ENCODE measurements at places on chromosomes 4 and X.

GRCh38 chrX:68432648-68433047 is 647 bp downstream of the OPHN1 start:
- no peak for DNase-seq

- DNase-seq = no peak
These were observed 44.6 kb downstream of the FGFBP1 start for GRCh38 chr4:15893962-15894361.

DNA sequence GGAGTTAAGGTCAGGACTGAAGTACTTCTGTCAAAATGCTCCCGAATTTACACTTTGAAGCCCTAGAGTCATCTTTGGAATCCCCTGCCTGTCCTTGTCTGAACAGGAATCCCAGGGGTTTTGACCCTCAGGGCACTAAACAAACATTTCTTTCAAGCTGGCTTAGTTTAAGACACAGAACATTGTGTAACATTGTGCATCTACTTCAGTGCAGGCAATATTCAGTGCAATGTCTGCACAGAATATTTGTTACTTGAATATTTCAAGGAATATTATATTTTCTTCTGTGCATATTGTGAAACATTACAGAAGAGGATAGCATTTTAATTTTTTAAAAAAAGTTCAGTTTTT is 763.4 kb downstream of the PCDH18 start:
- no peak for DNase-seq

DNA sequence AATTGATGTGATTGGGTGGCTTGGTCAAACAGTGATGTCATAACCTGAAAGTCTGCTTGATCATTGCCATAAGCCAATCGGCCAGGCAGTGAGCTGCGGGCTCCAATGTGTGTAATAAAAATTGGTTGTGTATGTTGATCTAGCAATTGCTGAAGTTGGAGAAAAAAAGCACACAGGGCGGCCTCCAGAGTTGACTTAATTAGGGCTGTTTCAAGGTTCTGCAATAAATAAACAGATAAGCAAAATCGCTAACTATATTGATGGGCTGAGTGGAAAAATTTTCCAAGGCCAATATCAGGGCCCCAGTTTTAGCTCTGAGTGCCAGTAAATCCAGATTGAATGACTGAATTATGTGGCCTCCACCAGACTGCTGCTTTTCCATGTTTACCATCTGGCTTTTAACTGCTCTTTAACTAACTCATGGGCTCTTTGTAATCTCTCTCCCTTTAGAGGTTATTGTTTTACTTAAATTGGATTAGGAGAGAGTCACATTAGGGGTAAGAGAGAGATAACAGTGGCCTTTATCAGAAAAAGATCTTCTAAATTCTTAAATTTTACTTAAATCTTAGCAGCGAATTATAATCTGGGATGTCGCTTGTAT is 160.6 kb upstream of the WDFY3 start:
- DNase-seq = no peak

- DNase-seq = no peak
These were observed 198.5 kb upstream of the KLF8 start for GRCh38 chrX:56033495-56034180.

DNA sequence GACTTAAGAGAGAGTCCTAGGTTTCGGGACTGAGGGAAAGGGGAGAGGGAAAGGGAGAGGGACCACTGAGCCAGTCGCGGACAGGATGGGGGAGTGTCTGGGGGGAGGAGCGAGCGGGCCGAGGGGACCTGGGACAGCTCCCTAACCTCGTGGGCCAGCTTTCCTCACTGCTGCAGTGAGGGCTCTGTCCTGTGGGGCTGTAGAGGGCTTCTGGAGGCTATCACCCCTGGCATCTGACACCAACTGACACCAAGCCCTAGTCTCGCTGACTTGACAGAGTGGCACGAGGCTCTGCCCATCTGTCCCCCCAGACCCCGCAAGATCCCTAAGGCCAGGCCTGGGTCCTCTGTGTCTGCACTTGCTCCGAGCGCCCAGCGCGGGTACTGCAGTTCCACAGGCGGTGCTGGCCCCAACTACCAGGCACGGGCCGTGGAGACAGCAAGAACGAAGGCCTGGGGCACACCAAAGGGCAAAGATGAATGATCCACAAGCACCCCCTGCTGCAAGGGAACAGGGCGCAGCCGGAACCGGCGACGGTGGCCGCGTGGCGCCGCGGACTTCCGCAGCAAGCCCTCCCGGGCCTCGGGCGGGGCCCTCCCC is 465 bp downstream of the HAUS7 start:
- DNase-seq = peak; percentile 0

- DNase-seq = peak; percentile 13
These were observed 82.9 kb downstream of the LAS1L start for GRCh38 chrX:65451663-65452062.

DNA sequence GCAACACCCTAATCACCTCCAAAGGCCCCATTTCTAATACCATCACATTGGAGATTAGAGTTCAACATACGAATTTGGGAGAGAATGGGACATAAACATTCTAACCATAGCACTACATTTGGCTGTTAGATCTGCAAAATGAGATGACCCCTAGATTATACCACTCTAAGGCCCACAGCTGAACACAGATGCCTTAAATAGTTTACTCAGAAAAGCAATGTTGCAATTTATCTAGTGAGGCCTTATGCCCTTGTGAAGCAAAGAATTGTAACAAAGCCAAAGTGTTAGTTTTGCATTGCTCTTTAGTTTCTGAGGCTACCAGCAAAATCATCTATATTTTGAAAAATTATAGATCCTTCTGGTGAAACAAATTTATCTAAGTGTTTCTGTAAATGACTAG is 31.6 kb upstream of the ARHGEF6 start:
- DNase-seq = no peak

DNA sequence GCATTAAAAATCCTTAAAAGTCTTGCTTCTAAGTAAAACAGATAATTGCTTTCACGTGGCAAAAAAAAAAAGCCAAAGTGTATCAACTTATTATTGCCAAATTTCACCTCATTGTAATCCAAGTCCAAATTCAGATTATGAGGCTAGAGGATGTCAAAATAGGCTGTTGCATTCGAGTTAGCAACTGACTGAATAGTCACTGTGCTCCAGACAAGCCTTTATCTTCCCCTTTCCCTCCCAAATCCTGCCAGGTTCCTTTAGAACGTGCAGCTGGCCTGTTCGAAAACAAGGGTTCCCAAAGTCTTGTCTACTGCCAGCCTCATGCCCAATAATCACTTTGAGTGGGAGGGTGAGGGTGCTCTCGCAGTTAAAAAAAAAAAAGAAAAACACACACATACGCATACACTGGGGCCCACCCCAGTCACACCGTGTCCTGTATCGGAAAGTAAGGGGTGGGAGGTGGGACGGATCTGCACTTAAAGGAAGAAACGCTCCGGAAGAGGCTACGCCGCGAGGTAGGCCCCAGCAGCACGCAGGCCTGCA is 603 bp downstream of the MAD2L1 start:
- peak; percentile 46 for DNase-seq

DNA sequence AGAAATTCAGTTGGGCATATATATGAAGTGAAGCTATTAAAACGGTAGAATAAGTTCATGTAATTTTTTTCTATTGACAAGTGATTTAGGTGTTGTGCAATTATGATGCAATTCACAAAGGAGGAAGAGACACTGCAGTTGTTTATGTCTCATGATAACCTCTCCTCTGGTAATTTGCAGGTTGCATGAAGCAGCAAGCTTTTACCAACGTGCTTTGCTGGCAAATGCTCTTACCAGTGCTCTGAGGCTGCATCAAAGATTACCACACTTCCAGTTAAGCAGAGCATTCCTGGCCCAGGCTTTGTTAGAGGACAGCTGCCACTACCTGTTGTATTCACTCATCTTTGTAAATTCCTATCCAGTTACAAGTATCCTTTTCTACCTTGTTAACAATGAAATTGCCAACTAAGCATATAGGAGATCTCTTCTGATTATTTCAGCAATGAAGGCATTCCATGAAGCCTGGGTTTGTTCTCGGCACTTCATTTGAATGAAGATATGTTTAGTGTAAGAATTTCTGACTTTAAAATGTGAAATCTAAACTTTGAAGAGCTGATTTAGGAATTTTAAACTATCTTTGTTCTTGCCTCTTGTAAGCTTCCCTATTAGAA is 3.9 kb downstream of the TMEM33 start:
- DNase-seq = no peak

DNA sequence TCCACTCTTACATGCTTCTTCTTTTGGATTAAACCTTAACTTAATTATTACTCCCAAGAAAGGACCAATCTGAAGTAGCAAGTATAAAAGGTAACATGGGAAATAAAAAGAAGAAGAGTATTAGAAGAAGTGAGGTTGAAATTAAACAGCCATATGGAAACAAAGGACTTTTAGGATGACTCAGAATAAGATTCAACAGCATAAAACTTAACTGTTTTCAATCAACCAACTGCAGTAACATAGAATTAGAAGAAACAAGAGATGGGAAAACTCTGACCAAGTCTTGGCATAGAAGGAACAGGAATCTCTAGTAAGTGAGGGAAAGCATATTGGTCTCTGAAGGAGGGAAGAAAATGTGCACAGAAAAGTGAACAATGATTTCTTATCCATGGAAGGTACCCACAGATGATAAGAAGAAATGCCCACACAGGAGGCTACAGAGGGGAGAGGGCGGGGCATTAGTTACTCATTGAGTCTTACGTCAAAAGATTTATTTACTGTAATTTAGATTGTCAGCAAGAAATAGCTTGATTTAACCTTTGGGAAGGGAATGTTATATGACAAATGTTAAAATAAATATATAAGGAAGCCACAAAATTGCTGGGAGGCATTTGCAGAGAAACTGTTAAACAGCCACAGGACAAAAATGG is 177.3 kb downstream of the BANK1 start:
- no peak for DNase-seq

GRCh38 chrX:118459494-118459893 is 36.1 kb upstream of the DOCK11 start:
- peak; percentile 20 for DNase-seq

- DNase-seq = no peak
These were observed 247.9 kb upstream of the GALNTL6 start for GRCh38 chr4:171565130-171565788.

GRCh38 chr4:73750730-73751129 is 10.4 kb downstream of the CXCL8 start:
- no peak for DNase-seq

- DNase-seq = no peak
These were observed 54.0 kb downstream of the KLHL8 start for GRCh38 chr4:87166296-87166854.

DNA sequence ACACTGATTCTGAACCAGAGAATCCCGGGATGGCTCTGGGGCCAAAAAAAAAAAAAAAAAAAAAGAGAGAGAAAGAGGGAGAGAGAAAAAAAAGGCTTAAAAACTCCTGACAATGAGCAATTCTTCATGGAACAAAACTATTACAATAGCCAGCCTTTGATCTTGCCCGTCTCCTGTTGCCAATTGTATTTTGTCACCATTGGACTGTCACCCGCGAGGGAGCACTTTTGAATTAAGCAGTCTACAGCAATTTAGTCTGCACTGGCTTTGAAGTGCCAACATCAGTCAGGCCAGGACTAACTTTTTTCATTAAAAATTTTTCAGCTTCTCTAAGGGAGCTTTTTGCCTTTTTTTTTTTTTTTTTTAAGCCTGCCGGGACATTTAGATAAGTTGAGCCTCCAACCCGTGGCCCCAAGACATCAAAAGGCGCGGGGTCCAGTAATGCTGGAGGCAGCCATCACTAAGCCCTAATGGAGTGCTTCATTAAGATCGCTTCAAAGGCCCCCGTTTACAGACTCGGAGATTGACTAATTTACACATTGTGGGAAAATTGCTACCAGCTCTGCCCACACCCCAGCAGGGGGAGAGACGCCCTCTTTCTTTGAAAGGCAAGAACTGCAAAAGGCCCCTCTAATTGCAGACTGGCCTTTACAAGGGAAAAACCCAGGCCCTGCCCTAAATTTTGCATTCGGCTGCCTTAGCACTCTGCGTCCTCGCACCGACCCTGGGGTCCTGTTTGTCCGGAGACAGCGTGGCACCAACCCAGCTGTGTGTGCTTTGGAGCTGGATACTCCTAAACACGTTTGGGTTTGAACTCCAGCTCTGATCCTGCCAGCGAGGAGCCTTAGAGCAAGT is 98.1 kb upstream of the MSX1 start:
- no peak for DNase-seq

- DNase-seq = no peak
These were observed 58.8 kb upstream of the CLNK start for GRCh38 chr4:10743357-10743756.

DNA sequence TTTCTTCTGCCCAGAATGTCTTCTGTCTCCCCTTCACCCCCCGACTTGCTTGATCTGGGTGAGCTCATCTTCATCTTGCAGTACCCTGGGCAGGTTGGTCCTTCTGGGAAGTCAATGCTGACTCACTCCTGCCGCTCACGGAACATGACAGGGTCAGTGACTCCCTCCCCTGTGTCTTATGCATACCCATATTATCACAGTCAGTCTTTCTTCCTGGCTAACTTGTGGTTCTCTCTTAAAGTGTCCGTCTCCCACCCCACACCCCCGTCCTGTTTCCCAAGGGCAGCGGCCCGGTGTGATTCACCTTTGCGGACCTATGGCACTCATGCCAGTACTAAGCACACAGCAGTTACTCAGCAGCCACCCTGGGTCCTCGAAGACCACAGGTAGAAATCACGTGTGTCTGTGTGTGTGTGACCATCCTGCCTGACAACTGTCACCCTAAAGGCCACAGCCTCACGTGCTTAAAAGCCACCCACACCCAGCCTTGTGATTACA is 17.7 kb downstream of the IQSEC2 start:
- DNase-seq = no peak

DNA sequence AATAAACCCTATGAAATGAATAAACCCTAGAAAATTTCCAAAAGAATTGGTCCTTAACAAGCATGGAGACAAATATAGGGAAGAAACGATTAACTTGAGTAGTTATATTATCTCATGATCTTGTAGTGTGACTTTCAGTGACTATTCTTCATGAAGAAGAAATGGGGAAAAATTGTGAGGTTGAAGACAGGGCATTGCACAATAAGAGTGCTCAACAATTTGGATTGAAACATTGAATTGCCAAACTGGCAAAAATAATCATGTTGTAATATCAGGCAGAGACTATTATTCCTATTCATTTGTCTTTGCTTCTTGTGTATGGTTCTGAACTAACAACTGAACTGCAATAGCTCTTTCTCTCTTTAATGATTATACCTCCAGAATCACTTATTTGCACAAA is 605.1 kb downstream of the PCDH7 start:
- no peak for DNase-seq

- DNase-seq = no peak
These were observed 104.0 kb downstream of the CPZ start for GRCh38 chr4:8696369-8697127.

GRCh38 chrX:23904096-23904495 is 3.6 kb downstream of the APOO start:
- DNase-seq = no peak

GRCh38 chr4:55297346-55297745 is 48.7 kb upstream of the SRD5A3 start:
- no peak for DNase-seq

- DNase-seq = no peak
These were observed 507.7 kb downstream of the ZIC3 start for GRCh38 chrX:138073626-138074025.

DNA sequence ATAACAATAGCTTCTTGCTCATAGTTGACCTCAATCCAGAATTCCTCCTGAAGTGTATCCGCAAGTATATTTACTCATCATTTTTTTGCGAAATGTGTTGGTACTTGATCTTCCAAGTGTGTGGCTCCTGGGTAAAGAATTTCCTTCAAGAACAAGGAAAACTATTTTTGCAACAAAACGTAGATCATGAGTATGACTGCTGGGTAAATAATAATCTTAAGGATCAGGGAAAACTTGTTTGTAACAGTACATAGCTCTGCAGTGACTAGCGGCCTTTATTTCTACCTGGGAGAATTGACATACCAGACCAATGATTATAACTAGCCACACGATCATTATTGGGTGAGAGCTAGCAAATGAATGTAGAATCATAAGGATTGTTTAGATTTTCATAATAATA is 1311.7 kb downstream of the ARAP2 start:
- no peak for DNase-seq
